Stimulated activated CD4-positive, alpha-beta T cell treated with anti-CD3 and anti-CD28 coated beads, Interleukin-1b, Interleukin-23, amount 100 ng/mL, for 1 hour (primary cell): ENCODE measurements at places on chromosomes 7 and 10.
A peak's percentile ranks its signal among the peaks of the same experiment; 100 is the strongest.

GRCh38 chr10:68897336-68897741, 3.8 kb upstream of the DDX50 start:
- no peak for DNase-seq

- no peak for DNase-seq
Observed at GRCh38 chr7:27156508-27156898, at the start of gene HOXA7. HOXA7 (minus strand) TSS chr7:27156675; CDS start chr7:27156545, 130 bp downstream.

GRCh38 chr10:26733750-26734568, 36.5 kb downstream of the PDSS1 start:
- DNase-seq = no peak

GRCh38 chr7:55308186-55308929, 56.8 kb upstream of the LANCL2 start:
- no peak for DNase-seq

GRCh38 chr10:61903928-61904344, 2.4 kb downstream of the ARID5B start:
- DNase-seq = no peak

GRCh38 chr10:71276873-71277272, 42.2 kb upstream of the SLC29A3 start:
- DNase-seq = no peak

DNA sequence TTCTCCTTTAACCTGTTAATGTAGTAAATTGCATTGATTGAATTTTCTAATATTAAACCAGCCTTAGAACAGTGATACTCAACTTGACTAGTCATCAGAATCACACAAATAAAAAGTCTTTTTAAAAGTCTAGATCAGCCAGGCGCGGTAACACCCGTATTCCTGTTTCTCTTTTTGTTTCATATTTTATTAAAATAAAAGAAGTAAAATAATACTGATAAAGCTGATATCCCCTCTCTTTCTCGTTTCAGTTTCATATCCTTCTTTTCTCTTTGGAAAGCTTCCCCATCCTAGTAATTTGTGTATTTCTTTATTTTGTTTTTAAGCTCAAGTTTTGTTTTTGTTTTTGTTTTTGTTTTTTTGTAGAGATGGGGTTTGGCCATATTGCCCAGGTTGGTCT, 9.3 kb downstream of the SMO start:
- no peak for DNase-seq

GRCh38 chr7:146659732-146660131, 543.1 kb downstream of the CNTNAP2 start:
- DNase-seq = no peak

GRCh38 chr7:1432411-1433082, 26.7 kb downstream of the MICALL2 start:
- peak; percentile 85 for DNase-seq

- no peak for DNase-seq
Observed at GRCh38 chr7:150317748-150318444, 5.3 kb upstream of the LRRC61 start.

DNA sequence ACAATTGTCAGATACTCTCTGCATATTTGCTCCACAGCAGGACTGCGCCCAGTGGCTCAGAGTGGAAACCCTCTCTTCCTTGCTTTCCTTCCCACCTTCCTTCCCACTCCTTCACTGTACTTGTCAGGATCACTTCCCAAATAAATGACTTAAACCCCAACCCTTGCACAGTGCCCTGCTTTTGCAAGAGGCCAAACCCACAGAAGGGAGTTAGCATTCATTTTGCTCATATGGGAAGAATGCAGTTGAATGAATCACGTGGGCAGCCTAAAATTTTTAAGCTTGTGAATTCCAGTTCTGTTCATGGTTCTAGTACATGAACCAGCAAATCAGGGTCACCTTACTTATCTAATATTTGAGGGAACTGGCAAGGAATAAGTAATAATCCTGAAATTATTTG, 47.7 kb upstream of the SFMBT2 start:
- no peak for DNase-seq

DNA sequence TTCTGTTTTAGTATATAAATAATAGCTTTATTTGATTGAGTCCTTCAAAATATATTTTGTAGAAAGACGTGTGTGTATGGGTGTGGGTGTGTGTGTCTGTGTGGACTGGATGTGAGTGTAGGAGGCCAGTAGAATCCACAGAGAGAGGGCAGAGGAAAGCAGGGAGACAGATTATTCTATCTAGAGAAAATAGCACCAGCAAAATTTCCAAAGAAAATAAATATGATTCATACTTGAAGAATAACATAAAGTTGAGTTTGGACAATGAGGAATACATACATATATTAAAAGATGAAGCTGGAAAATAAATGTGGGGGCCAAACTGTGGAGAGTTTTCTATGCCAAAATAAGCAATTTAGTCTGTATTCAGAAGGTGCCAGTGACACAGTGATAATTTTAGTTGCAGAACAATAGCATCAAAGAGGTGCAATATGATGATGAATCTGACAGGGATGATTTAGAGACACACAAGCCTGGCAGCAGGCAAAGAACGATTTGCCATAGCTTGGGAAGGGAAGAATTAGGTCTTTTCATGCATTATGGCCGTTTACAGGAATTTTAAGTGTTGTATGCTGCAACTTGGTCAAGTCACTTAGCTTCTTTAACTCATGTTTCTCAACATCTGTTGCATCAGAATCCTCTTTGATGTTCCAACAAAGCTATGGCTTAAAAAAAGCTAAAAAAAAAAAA, 121.3 kb downstream of the SEMA3A start:
- no peak for DNase-seq

DNA sequence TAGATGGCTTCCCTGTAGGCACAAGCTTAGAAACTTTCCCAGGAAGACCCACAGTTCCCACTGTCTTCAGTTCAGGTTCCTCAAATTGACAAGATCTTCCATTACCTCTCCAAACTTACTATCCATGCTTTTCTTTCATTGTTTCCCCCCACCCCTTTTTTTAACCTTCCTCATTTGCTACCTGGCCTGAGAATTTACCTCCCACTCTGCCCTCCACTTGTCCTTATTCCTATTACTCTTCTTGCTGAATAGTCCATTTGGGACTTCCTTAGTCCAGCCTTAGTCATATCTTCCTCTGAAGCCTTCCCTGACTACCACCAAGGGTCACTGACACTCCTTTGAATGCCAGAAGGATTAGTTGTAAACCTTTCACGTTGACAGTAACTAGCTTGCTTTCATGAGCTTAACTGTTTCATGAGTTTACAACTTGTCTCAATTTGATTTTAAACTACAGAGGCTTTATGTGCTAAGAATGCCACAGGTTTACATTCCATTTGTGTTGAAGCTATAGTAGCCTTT, 1.2 kb upstream of the CALU start:
- DNase-seq = no peak

DNA sequence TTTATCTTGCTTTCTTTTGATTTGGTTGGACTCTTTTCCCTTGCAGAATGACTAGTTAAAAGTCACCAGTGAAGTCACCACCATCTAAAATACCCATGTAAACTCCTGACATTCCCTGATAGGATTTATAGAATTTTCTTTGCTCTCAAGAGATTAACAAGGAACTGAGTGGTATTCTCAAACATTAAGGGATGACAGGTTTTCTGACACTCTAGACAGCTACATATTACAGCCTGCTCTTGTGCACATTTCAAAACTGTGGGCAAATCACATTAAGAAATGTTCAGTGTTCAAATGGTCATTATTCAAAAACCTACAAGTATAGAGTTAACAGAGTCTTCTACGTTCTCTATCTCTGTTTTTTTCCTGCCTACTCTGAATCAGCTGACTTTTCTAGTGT, 15.8 kb upstream of the ACSM6 start:
- no peak for DNase-seq

DNA sequence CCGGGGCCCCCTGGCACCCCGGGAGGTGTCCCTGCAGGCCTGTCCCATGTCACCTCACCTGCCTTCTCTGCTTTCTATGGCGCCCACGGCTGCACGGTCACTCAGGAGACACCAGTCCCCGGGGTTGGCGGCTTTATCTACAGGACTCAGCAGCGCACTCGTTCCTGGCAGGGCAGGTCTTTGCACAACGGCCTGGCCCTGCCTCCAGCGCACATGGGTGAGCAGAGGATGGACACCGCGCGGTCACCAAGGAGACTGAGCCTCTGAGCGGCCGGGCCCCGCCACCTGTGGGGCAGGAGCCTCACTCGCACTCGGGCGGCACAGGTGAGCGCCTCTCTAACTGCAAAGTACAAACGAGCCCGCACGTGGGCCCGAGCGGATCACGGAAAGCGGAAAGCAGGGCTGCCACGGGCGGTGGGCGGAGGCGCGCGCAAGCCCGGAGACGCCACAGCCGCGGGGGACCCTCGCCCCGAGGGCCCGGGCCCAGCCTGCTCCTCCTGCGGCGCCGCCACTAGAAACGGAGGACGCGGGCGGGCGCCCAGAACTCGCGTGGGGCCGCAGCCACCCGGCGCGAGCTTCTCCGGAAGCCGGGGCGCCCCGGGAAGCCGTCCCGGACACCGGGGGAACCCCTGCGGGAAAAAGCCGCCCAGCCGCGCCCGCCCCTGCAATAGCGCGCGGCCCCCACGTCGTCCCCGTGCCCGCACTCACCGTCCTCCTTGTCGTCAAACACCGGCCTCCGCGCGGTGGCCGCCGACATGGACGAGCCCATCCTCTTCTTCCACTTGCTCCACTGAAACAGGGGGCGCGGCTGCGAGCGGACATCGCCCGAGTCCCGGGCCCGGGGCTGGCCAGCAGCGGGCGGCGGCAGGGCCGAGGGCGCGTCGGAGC, 642 bp downstream of the STK32C start:
- DNase-seq = no peak

GRCh38 chr10:106935978-106936451, 228.5 kb downstream of the SORCS1 start:
- no peak for DNase-seq

GRCh38 chr7:20249920-20250319, 32.7 kb upstream of the MACC1 start:
- DNase-seq = no peak

- no peak for DNase-seq
Observed at GRCh38 chr7:142620402-142620801, 128.9 kb upstream of the PRSS1 start.

DNA sequence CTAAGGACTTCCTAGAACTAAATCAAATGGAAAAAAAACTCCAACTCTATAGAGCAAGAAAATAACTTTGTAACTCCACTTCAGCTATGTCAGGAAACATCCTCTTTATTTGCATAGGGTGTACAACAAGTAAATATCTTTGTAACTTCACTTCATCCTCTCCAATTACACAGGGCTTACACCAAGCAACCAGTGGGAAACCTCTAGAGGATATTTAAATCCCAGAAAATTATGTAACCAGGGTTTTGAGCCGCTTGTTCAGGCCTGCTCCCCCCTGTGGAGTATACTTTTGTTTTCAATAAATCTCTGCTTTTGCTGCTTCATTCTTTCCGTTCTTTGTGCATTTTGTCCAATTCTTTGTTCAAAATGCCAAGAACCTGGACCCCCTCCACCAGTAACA, 22.2 kb downstream of the LIPJ start:
- no peak for DNase-seq

DNA sequence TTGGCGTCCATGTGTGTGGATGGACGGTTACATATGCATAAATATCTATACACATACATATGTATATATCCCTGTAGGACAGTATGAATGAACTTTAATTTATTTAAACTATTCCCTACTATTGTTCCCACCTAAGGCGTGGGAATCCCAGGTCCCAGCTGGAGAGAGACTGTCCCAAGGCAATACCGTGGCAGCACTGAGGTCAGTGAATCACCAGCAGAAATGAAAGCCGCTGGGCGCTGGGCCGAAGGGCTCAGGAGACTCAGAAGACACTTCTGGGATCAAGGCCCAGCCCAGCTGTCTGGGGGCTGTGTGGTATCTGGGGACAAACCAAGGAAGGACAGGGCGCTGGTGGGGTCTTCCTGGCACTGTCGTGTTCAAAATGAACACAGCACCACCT, 49.6 kb upstream of the MYL10 start:
- no peak for DNase-seq

GRCh38 chr7:51259766-51260165, 56.8 kb downstream of the COBL start:
- no peak for DNase-seq

DNA sequence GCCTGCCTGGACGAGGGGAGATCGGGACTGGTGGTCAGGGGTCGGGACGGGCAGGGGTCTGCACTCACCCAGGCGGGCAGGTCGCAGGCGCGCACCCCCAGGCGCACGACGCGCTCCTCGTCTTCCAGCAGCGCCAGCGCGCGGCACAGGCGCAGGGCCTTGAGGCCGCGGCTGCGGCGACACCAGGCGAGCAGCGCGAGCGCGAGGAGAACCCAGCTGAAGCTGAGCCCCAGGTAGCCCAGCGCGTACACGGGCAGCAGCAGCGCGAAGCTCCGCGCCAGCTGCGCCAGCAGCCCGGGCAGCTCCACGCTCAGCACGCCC, 328 bp downstream of the ESYT2 start:
- DNase-seq = peak; percentile 20

- no peak for DNase-seq
Observed at GRCh38 chr7:91420606-91421005, 156.4 kb downstream of the FZD1 start.

DNA sequence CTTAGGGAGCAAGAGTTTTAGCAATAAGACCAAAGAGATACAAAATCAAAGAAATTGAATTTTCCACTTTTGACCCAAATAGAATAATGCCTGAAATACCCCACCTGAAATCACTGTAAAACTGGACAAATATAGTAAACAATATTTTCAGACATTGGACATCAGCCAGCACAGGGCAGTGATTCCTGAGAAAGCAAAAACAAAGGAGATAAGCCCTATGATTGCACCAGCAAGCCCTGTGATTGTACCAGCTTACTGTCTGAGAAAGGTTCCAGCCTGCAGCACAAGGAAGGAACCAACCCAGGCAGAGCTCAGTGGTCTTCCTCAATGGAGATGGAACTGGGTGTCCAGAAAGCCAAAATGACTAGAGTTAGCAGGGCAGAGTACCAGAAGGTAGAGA, 10.3 kb downstream of the TMEM106B start:
- no peak for DNase-seq

DNA sequence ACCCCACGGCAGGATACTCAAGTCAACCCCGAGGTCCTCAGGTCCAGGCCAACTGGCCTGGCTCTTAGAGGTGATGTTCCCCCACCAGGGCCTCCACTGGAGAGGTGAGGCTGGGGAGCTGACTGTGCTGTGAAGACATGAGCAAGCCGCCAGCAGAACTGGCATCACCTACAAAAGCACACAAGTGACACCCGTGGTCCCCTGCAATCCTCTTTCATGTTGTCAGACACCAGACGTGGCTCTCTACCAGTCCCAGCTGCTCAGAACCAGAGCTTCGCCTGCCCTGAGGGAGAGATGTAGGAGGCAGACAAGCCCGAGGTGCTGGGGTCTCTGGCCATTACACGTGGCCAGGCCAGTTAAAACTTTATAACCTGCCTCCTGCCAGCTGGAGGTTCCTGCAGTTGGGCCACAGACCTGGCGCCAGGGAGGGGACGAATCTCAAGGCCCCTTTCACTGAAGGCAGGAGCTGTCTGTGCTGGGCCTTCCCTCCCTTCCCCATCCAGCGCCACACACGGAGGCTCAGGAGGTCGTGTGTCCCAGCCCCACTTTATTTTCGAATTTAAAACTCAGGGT, 2.2 kb downstream of the COMTD1 start:
- no peak for DNase-seq

- no peak for DNase-seq
Observed at GRCh38 chr7:39199951-39200350, 222.2 kb downstream of the POU6F2 start.

- no peak for DNase-seq
Observed at GRCh38 chr10:61188691-61189090, 244.7 kb upstream of the RHOBTB1 start.
